ENCODE measurements at places on chromosomes 12 and 14.
A peak's percentile ranks its signal among the peaks of the same experiment; 100 is the strongest.

- DNase-seq = no peak
Measured at GRCh38 chr14:38208618-38209562, 1.2 kb downstream of the SSTR1 start.

DNA sequence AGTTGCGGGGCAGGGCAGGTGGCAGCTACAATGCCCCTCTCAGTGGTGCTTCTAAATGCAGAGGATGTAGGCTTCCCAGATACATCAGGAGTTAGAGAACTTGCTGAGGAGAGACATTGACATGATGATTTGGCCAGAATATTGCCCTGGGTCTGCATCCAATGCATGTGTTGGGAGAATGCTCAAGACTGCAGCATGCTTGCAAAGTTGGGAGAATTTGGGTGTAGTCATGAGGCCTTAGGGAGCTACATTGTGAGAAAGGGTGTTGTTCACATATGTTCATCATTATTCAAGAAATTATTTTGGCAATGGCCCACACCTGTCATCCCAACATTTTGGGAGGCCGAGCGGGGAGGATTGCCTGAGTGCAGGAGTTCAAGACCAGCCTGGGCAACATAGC, 149.9 kb downstream of the SAMD4A start:
- DNase-seq = no peak

DNA sequence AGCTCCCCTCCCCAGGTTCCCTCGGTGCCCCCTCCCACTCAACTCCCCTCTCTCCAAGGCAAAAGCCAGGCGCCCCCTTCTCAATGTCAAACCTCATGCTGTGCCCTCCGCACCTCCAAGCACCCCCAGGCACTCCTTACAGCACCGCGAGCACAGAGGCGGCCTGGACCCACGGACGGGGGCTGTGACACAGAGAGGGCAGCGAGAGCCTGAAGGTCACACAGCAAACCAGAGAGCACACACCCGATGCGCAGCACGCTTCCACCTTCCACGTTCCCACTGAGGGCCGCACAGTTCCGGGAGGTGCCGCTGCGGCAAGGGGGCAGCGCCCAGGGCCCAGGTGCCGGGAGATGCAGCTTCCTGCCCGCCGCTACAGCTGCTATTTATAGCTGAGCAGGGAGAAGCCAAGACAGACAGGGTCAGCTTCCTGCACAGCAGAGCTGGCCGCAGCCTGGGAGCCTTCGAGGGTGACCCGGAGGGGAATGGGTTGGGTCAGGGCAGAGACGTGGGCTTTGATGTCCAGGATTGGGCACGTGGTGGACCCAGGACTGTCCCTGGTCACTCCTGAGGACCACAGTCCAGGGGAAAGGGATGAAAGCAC, 12.9 kb downstream of the NCOR2 start:
- DNase-seq = no peak

- DNase-seq = no peak
Measured at GRCh38 chr14:73238424-73238852, 1.1 kb downstream of the PAPLN start.

GRCh38 chr14:35826952-35827416, 846 bp downstream of the BRMS1L start:
- no peak for DNase-seq

GRCh38 chr14:59664741-59665140, 88.1 kb upstream of the CCDC175 start:
- DNase-seq = no peak

- no peak for DNase-seq
Measured at GRCh38 chr12:15779925-15780324, 9.3 kb downstream of the EPS8 start.

DNA sequence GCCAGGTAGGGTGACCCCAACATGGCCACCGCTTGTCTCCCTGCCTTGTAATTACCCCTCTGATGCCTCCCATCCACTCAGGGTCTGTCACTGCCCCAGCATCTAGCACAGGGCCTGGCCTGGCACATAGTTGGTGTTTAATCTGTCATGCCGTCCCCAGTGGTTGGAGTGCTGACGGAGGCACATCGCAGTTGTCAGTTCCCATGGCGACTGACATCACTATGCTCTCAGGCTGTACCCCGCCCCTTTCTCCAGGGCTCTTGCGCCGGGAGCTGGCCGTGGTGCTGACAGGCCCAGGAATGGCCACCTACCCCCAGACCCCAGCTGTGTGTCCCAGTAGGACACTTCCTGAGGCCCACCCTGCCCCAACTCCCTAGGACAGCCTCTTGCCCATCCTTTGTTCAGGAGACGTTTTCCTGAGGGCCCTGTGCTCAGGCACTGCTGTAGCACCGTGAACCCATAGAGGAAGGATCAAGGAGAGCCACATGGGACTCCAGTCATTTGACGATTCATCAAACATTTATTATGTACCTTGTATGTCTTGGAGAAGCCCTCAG, 23.0 kb downstream of the FAM222A start:
- DNase-seq = peak; percentile 58

DNA sequence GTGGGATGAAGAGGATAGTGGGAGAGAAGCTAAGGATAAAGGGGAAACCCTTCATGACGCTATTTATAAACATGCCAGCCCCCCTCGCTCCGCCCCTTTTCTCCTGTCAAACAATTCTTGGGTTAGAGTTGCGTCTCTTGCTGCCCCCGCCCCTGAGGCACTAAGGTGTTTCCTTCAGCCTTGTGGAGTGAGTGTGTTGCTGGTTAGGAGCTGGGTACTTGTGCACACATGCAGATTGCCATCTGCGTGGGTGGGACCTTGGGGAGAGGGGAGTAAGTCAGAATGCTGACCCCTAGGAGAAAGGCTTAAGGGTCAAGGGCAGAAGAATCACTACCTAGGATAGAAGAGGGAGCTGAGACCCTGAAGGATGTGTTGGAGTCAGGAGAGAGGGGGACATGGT, 5.4 kb downstream of the FOXJ2 start:
- DNase-seq = no peak

GRCh38 chr14:102913341-102914211, 8.9 kb upstream of the AMN start:
- no peak for DNase-seq

DNA sequence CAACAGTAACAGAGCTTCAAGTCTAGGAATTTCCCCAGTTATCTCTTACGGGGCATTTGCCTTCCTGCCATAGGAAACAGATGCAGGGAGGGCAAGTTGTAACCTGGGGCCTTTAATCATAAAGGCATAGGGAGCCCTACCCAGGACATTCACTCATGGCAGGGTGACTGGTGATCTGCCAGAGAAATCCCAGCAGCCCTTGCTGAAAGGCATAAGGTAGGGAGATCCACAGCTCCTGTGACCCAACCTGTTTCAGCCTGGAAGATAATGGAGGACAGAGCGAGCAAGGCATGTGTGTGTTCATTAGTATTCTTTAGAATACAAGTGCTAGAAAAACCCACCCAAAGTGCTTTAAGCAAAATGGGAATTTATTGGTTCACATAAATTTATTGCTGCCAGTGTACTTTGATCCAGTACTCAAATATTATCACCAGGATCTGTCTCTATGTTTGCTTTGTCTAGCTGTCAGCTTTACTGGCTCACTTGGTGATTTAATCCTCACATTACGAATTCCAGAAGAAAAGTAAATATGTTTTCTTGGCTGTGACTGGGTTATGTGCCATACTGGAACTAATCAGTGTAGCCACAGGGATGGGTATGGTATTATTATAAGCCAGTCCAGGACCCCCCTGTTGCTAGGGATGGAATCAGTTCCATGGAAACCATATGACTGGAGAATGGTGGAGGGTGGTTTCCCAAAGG, 21.1 kb upstream of the AKAP6 start:
- no peak for DNase-seq

DNA sequence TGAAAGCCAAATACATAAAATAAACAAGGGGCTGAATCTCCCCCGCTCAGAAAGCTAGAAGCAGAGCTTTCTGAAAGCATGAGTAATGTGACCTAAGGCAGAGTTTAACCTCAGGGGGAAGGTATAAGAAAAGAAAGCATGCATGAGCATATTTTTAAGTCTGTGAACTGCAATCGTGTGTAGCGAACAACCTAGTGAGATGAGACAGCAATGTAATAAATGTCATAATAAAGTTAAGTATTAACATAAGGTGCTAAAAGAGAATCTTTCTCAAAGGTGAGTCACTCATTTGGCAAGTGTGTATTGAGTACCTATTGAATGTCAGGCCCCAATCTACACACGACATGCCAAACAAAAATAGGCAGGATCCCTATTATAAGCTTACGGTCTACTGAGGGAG, 14.2 kb upstream of the WDR20 start:
- no peak for DNase-seq

DNA sequence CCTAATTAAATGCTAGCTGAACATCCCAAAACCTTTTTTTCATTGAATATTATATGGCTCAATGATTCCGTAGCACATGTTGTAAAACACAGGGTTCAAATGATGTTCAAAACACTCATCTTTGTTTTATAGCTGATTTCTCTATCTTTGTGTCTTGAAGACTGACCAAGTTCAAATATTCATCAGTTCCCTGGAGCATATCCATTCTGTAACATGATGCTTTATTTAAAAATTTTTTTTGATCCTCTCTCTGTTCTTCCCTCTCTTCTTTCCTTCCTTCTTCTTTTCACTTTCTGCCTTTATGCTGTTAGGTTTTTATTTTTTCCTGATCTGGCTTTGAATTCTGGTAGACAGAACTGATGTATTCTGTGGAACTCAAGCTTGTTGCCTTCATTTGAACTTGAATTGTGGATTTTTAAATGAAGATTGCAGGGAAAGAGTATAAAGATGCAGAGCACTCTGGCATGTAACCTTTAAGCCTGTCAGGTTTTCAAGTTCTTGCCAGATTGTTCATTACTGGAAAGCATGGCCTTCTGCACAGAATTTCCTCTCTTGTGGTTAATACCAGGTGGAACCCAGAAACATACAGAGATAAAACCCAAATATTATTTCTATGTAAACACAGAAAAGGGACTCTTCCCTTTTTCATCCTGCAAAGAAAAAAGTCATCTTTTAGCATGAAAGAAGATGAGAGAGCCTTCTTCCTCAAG, 39.5 kb downstream of the PROX2 start:
- no peak for DNase-seq

DNA sequence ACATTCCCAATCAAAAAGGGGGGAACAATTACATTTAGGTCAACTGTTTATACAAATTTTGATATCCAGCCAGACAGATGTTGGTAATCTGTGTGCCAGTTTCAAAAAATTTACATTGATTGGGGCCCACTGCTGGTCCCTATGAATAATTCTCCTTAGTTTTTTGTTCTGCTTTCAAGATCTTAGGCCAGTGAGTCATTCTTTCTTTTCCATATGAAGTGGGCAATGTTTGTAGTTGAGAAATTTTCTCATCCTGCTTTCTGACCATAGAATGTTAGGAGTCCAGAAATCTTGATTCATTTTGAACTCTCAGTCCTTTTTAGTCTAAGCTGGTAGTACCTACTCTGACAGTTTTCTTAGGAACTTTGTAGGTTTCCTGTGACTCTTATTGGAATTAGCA, 244.3 kb downstream of the DIO2 start:
- no peak for DNase-seq

DNA sequence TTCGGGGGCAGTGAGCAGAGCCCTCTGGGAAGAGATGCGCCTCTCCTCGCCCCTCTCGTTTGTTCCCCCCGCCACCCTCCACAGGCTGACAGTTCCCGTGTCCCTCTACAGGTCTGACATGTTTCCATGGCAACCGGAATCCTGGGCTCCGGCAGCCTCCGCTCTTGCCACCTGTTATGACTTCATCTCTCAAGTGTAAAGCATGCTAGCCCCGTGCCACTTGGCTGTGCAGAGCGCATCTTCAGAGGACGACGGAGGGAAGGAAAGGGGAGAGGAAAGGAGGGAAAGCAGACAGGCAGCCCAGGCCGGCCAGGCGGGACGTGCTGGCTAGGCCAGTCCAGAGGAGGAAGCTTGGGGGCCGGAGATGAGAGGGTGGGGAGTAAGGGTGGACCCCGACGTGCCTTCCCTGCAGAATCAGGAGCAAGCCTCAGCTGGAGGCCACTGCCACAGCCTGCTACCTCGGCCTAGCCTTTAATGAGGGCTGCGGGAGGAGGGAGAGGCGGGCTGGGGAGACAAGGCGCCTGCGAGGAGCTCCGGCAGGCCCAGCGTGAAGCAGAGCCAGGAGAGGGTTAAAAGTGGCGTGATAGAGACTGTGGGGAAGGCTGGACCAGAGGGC, 214.3 kb downstream of the DPF3 start:
- no peak for DNase-seq

DNA sequence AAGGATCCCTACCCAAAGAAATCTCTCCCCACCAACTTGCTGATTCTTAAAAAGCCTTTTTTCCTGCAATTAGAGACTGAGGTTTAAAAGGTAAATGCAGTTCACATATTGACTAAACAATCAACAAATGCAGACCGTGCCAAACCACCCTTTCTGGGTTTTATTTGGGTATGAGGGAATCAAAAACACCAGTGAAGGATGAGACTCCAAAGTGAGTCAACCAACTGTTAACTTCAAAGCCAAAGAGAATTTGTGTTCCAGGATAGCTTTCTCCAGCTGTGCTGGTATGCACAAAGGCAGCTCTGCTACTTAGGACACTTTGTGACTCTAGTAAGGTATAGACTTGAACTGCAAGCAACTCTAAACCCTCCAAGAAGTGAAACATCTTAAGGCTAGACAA, 39.4 kb downstream of the RPS29 start:
- DNase-seq = no peak

GRCh38 chr12:34219046-34219770, 196.9 kb downstream of the ALG10 start:
- DNase-seq = no peak

- no peak for DNase-seq
Measured at GRCh38 chr12:25864306-25865276, 93.9 kb upstream of the RASSF8 start.

DNA sequence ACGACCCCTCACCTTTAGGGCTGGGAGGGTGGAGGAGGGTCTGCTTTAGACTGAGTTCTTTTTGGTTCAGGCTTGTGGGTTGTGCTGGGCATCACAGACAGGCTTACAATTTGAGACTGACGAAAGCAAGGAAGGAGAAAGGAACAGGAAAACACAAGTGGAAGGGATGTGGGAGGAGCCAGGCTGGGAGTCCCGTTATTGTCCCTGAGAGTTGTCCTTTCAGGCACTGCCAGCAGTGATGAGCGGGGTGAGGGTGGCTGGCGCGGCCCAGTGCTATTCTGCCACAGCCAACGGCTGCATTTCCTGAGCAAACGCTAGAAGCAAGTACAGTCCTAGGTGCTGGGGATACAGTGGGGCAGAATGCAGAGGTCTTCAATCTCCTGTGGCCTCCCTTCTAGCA, 29.2 kb upstream of the TSPAN9 start:
- no peak for DNase-seq

- no peak for DNase-seq
Measured at GRCh38 chr14:98456231-98456630, 815.8 kb downstream of the BCL11B start.

Measured in head of caudate nucleus (tissue), 42 donors.